ENCODE measurements at places on chromosomes 3 and 15.

DNA sequence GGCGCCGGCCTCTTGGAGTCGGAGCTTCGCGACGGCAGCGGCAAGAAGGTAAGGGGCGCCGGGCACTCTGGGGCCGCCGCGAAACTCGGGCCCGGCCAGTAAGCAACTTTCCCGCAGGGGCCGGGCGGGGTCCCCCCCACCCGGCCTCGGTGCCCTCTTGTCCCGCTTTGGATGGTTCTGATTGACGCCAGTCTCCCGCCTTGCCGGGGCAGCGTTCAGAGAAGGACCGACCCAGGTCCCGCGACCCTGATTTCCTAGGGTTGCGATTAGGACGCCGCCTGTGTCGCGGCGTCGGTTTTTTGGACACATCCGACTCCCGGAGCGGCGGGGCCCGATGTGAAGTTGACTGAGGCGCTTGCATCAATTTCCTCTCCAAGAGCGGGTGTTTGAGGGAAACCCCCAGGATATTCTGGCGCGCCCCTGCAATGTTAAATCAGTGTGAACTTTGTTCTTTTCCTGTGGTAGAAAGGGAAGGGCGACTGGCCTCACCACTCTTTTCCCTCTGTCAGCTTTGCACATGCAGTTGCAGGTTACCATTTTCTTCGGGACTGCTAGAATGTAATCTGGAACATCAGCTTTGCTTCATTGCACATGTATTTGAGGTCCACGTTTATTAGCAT is 755 bp downstream of the PDE8A start:
- DNase-seq: peak; percentile 43

- no peak for DNase-seq
Observed at GRCh38 chr3:155581579-155581978, 163.3 kb downstream of the PLCH1 start.

DNA sequence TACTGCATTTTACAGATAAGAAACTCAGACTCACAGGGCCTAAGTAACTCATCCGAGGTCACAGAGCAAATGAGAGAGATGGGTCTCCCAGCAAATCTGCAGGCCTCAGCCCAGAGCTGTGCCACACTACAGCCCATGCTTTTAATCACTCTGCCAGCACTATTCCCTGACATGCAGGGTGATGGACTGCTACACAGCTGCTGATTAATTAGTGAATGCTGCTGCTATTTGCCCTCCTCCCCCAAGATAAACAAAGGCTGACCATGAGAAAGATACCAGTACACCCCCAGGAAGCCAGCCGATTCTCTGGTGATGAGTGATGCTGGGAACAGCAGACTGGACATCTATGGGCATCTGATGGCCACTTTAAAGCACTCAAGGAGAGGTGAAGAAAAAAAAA is 39.3 kb downstream of the RFTN1 start:
- DNase-seq: no peak

- peak; percentile 66 for DNase-seq
Observed at GRCh38 chr3:139111392-139112229, 66.9 kb upstream of the PRR23C start.

- no peak for DNase-seq
Observed at GRCh38 chr3:138227650-138228049, 40.5 kb downstream of the ARMC8 start.

- DNase-seq: no peak
Observed at GRCh38 chr3:115912372-115912771, 289.1 kb downstream of the GAP43 start.

- no peak for DNase-seq
Observed at GRCh38 chr15:71611553-71612396, 198.6 kb upstream of the NR2E3 start.

DNA sequence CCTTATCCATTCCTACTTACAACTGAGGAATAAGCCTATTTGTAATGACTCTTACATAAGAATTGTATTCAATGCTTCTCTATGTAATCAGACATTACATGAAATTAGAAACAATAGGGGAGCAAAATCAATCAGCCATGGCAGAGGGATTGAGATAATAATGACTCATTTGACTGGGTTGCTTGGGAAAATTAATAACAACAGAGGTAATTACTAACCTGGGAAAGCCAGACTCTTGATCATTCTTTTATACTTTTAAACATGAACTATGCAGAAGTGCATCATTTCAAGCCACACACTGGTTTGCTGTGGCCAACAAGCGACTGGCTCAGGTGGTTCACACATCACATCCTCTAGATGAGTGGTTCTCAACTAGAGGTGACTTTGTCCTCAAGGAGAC is 126.3 kb upstream of the CRBN start:
- DNase-seq: no peak

GRCh38 chr3:78283994-78284393 is 1244.1 kb downstream of the ROBO2 start:
- no peak for DNase-seq

GRCh38 chr3:139134678-139135372 is 90.1 kb upstream of the PRR23C start:
- no peak for DNase-seq

GRCh38 chr15:94761574-94761973 is 530.2 kb downstream of the MCTP2 start:
- no peak for DNase-seq

DNA sequence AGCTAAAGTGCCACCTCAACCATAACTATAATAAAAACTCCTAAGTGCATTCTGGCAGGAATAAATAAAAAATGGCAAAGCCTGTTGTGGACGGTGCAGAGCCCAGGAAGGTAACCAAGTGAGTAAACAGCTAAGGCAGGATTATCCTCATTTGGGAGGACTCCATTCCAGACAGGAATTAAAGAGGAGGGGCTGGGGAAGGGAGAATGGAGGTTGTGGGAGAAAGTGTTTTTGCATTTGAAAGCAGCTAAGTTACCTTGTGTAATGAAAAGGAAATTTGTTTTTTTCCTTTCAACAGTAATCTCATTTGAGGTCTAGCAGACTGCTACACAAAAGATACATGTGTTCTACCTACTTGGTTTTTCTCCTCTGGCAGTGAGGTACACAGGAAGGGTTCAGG is 248.5 kb downstream of the TIGIT start:
- no peak for DNase-seq

GRCh38 chr3:66822186-66823008 is 175.7 kb upstream of the KBTBD8 start:
- DNase-seq: peak; percentile 12

DNA sequence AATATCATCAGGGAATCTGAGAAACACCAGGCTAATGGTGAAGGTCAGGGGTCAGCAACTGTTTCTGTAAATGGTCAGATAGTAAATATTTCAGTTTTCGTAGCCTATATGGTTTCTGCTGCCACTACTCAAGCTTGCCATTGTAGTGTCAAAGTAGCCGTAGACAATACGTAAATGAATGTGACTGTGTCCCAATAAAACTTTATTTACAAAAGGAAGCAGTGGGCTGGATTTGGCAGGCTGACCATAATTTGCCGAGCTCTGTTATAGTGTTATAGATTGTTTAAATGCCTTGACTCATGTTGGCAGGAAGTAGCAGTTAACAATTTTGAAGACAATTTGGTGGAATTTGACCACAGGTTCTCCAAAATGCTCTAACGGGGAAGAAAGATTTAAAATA is 548.2 kb downstream of the FOXP1 start:
- no peak for DNase-seq

- DNase-seq: no peak
Observed at GRCh38 chr3:192889679-192890078, 28.0 kb downstream of the MB21D2 start.

GRCh38 chr15:99445272-99445850 is 120.4 kb upstream of the MEF2A start:
- no peak for DNase-seq

DNA sequence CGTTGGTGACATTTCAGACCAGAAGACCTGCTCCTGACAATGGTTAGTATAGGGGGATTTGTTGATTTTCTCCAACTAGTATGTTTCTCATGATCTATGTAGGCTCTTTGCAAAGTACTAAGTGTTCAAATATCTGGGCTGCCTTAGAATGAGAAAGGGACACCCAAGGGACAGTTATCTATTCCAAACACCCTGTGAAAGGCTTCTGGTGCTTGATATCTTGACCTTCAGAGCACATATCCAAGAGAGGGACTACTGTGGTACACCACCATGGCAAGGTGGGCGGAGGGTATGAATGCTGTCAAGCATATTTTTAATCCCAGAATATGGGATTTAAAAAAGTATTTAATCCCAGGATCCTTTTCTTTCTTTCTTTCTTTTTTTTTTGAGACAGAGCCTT is 1.1 kb downstream of the FANCD2OS start:
- no peak for DNase-seq

GRCh38 chr3:61794341-61794740 is 233.0 kb downstream of the PTPRG start:
- DNase-seq: no peak

GRCh38 chr3:136067211-136067610 is 101.7 kb downstream of the PPP2R3A start:
- no peak for DNase-seq
